NCI-H146 (cell line): ENCODE measurements at places on chromosomes 12 and 14.

- no peak for DNase-seq
Measured at GRCh38 chr12:54016478-54016964, 7.7 kb downstream of the HOXC8 start.

DNA sequence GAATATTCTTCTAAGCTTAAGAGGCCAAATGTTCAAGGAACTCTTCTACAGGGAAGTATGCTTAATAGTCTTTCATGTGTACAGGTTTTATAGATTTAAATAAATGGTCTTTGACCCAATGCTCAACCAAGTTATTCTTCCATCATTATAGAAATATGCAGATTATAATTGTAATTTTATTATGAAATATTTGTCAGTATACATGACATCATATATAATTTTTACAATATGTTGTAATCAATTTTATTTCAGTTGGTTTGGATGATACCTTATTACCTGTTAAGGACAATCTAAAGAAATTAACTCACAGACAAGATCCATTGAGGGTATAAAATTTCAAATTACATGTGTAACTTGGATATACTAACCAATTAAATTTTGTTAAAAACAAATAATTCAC lies 1278.3 kb downstream of the SLC16A7 start:
- DNase-seq = no peak

- no peak for DNase-seq
Measured at GRCh38 chr14:78455896-78456435, 285.8 kb downstream of the NRXN3 start.

DNA sequence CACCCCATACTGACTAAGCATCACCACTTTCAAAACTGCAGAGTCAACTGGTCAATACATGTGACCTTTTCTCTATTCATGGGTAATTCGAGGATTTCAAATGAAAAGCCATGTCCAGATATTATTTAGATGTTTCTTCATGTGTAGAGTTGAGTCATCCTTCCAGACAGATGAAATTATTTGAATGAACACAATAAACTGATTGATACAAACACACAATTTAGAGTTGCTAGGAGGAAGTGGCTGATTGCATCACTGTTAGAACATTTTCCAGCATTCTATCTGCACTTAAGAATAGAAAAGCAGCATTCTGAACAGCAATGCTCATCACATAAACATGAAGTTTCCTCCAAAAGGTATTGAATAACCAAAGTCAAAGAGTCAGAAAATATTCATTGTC lies 273.5 kb upstream of the SOX5 start:
- DNase-seq = no peak

GRCh38 chr12:42730291-42730690 lies 140.7 kb upstream of the PRICKLE1 start:
- no peak for DNase-seq

- DNase-seq = no peak
Measured at GRCh38 chr14:96203635-96204034, 1.0 kb upstream of the BDKRB2 start.

- no peak for DNase-seq
Measured at GRCh38 chr14:51079489-51079888, 15.4 kb downstream of the TRIM9 start.
